ENCODE measurements at places on chromosomes 7 and 10.

DNA sequence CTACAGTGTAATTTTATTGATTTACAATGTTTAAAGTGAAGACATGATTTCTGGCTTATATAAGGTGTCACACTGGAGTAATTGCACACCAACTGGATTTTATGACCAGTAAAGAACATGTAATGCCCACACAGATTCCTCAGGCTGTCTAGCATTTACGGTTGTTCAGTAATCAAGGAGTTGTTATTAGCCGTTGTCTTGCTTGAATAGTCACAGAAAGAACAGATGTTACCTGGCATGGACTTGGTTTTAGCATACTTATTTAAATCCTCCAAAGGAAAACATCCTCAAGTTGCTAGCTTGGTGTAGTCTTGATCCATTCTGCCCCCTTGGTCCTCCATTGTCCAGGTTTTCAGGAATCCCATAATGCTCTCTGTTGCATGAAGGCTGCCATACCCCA lies 65.8 kb downstream of the POU6F2 start:
- DNase-seq = no peak

GRCh38 chr7:81839708-81840369 lies 70.0 kb upstream of the HGF start:
- no peak for DNase-seq

DNA sequence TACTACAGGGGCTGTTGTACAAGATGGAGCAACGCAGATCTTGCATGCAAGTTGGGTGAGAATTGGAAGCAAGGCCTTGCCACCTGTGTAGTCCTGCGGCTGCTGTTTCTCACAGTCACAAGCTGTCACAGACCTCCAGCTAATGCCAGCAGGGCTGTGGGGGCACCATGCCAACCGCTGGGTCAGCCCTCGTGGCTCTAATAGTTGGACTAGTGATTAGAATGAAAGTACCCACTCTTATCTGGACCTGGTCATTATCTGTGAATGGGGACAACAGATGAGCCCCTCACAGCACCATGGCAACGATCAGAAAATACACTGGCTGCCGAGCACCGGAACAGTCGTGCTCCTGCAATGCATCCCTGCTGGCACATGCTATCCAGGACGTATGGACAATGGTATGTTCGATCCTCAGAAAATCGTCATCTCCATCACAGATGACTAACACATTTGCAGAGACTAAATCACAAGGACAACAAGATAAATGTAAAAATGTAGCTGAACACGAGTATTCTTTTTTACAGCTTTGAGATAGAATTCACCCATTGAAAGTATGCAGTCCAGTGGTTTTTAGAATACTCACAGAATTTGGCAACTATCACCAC lies 80.4 kb upstream of the CALN1 start:
- peak; percentile 67 for DNase-seq

DNA sequence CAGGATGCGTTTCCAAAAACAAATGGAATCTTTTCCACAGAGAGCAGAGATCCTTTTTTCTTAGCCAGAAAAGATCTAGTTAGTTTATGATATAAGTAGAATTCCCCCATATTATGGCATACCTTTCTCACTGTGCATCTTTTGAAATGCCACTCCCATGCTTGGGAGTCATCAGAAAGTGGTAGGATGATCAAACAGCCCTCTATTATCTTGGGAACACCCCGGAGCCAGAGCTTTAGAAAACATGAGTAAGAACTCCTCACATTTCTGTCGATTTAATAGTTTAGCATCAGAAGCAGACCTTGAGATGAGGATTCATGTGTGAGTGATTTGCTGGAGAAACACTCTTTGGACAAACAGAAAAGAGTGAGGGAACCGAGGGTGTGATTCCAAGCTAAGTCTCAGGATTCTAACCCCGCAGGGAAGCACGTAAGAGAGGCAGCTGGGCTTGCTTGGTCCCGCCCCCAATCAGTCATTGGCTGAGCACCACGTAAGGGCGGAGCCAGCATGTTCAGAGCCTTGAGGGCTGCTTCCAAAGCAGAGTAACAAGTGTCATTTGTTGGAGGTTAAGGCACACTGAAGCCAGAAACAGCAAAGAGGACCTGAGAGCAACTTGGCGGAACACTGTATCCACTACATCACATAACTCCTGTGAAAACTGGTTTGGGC lies 43.7 kb upstream of the NXPH1 start:
- no peak for DNase-seq

GRCh38 chr10:1674501-1674900 lies 62.8 kb downstream of the ADARB2 start:
- DNase-seq = no peak

Data from NCI-H1417 (cell line).